ENCODE measurements at places on chromosomes 1 and 21.

DNA sequence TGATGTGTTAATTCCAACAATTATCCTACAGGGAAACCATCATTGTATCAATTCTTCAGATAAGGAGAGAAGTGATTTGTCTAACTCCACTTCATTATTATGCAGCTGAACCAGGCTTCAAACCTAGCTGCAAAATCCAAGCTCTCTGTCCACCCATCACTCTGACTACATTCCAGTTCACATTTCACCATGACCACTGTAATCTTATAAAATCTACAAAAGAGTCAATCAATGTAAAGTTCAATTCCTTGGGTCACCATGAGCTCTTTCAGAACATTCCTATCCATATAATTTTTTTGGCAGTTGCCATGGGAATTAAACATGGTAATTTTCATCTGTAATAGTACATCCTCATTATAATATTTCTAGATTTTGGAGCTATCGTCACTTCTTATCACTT is 100.9 kb downstream of the PLPPR5 start:
- DNase-seq, result no peak

DNA sequence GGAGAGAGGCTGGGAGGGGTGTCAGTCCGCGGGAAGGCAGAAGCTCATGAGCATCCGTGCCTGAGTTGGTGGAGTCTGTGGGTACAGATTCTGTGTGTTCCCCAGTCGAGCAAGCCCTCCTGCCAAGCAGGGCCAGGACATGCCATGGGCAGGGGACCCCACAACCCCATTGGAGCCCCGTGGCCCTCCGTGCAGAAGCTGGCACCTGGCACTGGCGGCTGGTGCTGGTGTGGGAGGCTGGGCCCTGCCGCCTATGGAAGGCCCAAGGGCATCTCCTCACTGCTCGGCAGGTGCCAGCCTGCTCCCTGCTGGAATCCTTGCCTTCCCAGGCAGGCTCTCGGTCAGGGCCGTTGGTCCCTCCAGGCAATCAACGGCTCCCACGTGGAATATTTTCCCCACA is 73.7 kb downstream of the UBE2T start:
- DNase-seq, result no peak

- DNase-seq, result no peak
Observed at GRCh38 chr1:236160540-236161127, 18.3 kb downstream of the GPR137B start.

GRCh38 chr1:173914366-173914871 is 2.7 kb downstream of the SERPINC1 start:
- DNase-seq, result peak; percentile 10

GRCh38 chr21:32386195-32386870 is 6.5 kb downstream of the URB1 start:
- DNase-seq, result no peak

DNA sequence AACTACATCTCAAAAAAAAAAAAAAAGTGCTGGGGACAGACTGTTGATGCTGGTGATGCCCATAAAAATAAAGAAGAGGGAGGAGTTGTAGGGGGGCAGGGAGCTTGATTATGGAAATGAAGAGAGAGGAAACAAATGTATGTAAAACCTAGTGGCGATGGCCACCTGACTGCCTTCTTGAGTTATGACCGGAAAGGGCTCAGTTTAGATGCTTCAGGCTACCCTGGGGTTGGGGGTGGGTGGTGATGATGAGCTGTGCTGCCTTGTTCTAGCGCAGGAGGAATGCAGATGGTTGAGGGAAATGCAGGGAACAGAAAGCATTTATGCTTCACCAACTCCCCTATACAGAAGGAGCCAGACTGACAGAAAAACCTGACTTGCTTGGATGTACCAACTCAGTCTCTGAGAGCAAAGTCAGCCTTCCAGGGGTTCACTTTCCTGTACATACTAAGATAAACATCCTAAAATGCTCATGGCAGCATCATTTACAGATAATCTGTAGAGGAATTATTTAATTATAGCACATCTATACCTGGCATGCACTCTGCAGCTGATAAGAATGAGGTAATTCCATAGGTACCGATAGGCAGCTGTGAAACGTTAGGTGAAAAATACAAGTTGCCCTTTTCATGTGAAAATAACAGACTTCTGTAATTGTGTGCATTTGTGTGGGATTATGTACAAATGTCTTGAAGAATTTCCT is 8.0 kb upstream of the BCAR3 start:
- DNase-seq, result no peak

GRCh38 chr1:228063251-228064191 is 19.0 kb upstream of the ARF1 start:
- DNase-seq, result no peak

DNA sequence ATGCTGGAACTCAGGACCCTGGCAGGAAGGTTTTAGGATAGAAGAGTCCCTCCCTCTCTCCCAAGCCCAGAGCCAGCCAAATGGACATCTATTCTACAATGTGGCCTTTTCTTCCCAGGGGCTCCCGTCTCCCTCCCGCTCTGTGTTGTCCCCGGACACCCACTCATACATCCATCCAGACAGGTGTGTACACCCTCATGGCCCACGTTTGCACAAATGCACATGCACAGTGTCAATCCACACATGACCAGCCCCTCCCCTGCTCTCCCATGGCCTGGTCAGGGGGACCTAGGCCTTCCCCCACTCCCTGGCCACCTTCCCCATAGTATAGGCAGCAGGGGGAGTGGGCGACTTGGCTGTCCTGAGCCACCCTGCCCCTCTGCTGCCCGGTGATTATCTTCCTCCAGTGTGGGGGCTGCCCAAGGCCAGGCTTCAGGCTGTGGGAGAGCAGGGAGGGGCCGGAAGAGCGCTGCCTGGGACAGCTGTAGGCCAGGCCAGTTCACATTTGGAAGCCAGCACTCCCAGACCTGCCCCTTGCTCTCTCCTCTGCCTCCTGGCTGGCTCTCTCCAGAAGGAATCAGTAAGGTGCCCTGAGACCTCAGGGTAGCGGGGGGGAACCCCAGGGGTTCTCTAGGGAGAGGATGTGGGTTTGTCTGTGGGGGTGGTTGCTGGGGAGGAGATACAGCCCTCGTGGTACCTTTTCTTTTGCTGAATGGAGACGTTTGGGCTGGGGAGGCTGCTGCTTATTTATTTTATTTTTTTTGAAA is 4.1 kb upstream of the PTPN7 start:
- DNase-seq, result no peak

DNA sequence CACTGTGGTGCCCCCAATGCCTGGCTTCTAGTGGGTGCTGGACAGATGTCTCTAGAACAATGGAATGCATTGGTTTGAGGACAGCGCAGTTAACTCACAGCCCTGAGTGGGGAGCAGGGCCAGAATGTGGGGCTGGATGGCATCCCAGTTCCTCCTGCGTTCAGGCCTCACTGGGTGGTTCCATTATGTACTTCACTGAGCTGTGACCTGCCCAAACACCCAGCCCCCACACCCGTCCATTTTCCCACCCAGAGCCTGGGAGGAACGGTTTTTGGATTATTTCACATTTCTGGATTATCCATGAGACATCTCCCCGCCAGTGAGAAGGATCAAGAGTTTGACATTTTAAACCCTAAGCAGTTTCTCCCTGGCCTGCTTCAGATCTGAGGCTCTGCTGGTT is 55.3 kb upstream of the WASF2 start:
- no peak for DNase-seq

- no peak for DNase-seq
Observed at GRCh38 chr1:201421041-201421440, 489 bp downstream of the TNNI1 start.

DNA sequence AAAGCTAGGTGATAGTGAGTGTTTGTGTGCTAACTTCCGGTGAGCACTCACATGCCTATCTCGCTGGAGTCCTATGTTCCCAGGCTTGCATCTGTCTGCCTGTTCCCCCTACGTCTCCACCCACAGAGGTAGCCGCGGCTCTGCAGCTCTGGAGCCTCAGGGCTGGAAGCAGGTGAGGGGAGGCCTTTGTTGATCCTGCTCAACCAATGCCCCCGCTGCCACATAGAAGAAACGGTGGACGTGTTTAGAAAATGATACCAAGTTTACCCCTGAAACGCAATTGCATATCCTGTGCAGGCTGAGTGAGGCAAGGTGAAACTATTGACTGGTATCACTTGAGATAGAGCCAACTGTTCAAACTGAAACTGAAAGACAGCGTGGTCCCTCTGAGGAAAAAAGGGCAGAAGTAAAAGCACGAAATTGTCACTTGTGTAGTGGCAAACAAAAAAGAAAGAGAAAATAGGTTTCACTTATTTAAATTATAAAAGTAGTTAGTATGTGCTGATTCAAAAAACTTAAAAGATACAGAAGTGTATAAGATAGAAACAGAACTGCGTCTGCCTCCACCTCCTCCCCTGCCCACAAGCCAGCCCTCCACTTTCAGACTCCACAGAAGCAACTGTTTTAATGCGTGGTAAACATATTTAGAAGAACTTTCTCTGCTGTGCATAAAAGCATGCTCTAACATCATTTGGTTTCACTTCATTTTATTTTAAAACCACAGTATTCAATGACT is 38.6 kb upstream of the ETS2 start:
- no peak for DNase-seq

GRCh38 chr1:180498594-180498993 is 3.8 kb downstream of the ACBD6 start:
- no peak for DNase-seq

- DNase-seq, result no peak
Observed at GRCh38 chr1:226378071-226378470, 29.8 kb downstream of the PARP1 start.

- no peak for DNase-seq
Observed at GRCh38 chr1:229007167-229007566, 263.7 kb upstream of the RAB4A start.

DNA sequence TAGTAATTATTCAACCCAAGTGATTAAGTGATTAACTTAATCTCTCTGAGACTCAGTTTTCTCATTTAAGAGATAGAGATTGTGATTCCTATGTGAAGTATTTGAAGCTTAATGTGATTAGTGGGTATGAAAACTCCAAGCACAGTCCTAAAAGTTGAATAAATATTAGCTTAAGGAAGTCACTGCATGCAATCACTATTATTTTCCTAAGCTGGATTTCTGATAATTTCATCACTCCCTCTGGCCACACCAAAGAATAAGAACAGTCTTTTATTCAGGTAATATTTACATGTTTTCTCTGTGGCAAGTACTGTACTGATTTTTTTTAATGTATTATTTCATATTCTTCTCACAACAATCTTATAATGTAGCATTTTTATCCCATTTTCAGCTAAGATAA is 31.1 kb downstream of the CD55 start:
- no peak for DNase-seq

GRCh38 chr1:119829625-119830024 is 18.4 kb upstream of the REG4 start:
- DNase-seq, result no peak

DNA sequence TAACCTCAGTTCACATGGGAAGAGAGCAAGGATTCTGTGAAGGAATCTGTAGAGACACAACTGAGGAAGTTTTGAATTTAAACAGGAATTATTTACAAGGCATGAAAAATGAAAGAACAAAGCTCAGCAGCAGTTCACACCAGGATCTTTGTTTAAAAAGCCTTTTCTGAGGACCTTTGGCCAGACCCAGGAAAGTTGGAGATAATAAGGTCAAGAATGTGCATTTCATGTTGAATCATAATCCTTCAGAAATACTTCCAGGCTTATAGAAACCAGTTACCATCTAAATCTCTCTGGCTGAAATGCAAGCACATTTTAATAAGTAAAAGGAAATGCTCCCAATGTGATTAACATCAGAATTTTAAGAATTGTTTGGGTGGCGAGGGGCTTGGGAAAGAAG is 2.7 kb downstream of the CLIC6 start:
- no peak for DNase-seq

GRCh38 chr1:213986020-213986924 is 1.5 kb upstream of the PROX1 start:
- no peak for DNase-seq

DNA sequence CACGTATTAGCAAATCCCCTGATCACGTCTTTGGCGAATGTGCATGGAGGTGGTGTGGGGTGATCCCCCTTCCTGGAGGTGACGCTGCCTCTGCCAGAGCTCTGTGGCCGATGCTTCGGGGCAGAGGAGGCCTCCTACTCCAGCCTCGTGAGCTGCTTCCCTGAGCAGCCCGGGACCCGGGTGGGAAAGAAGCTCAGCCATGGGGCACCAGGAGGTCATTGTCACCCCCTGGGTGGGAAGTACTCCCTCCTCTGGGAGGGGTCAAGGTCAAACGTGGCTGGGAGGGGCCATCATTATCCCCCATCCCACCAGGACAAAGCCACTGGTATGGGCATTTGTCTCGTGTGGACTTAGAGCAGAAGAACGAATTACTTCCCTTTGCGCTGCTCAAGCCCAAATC is 40.7 kb downstream of the KCNAB2 start:
- DNase-seq, result no peak

DNA sequence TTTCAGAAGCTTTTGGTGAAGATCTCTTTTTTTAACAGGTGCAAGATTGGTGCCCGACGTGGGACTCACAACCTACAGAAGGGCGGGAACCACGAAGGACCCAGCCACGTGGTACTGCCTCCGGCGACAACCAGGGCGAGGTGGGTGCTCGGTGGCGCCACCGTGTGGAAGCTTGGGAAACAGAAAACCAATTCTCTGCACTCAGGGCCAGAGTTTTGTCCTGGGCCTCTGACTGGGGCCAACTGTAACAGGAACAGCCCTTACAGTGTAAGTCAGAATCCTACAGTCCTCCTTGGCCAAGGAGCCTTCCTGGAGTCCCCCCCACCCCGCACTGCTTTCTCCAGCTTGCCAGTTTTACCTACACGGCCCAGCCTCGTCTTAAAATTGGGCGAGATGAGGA is 11.6 kb upstream of the S100A7A start:
- DNase-seq, result peak; percentile 8

GRCh38 chr1:161721738-161722343 is 497 bp downstream of the FCRLB start:
- no peak for DNase-seq

GRCh38 chr1:168723000-168723399 is 6.0 kb downstream of the DPT start:
- DNase-seq, result no peak

- DNase-seq, result no peak
Observed at GRCh38 chr1:151944857-151945575, 35.7 kb upstream of the THEM4 start.

GRCh38 chr21:42162831-42163510 is 56.0 kb upstream of the ABCG1 start:
- no peak for DNase-seq

GRCh38 chr1:26281091-26281958 is 1.4 kb downstream of the SH3BGRL3 start:
- DNase-seq, result no peak

GRCh38 chr1:205329719-205330118 is 8.2 kb upstream of the NUAK2 start:
- DNase-seq, result no peak

GRCh38 chr1:90821788-90822359 is 104.8 kb upstream of the BARHL2 start:
- no peak for DNase-seq

- no peak for DNase-seq
Observed at GRCh38 chr1:20867847-20868246, 80.7 kb upstream of the HP1BP3 start.

- no peak for DNase-seq
Observed at GRCh38 chr1:61420909-61421835, 303.8 kb downstream of the TM2D1 start.

GRCh38 chr1:170520601-170521000 is 11.4 kb upstream of the GORAB start:
- no peak for DNase-seq

- no peak for DNase-seq
Observed at GRCh38 chr1:16153999-16154673, 1.7 kb downstream of the EPHA2 start.

- no peak for DNase-seq
Observed at GRCh38 chr1:155322571-155322952, 1.9 kb downstream of the RUSC1 start.

- DNase-seq, result no peak
Observed at GRCh38 chr1:185834371-185834905, 100.2 kb downstream of the HMCN1 start.

All from Panc1 (cell line).